ENCODE measurements at places on chromosomes 4 and X.

DNA sequence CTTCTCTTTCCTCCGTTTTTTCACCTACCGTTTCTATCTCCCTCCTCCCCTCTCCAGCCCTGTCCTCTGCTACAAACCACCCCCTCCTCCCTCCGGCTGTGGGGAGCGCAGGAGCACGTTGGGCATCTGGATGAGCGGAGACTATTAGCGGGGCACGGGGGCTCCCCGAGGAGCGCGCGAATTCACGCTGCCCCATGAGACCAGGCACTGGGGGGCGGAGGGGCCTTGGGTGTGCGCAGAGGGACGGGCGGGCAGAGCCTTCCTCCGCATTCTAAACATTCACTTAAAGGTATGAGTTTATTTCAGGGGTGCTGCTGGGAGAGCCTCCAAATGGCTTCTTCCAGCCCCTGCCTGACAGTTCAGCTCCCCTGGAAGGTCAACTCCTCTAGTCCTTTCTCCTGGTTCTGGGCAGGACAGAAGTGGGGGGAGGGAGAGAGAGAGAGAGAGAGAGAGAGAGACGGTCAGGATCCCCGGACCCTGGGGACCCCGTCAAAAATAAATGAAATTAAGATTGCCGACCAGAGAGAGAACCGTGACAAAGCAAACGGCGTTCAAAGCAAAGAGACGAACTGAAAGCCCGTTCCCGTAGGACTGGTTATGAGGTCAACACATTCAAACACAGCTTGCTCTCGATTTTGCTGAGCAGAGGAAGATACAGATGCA is 5.0 kb downstream of the SHOX start:
- DNase-seq: no peak

GRCh38 chrX:34288782-34289181 is 156.7 kb upstream of the FAM47A start:
- DNase-seq: no peak

- no peak for DNase-seq
Observed at GRCh38 chr4:18321956-18322530, 300.5 kb upstream of the LCORL start.

- DNase-seq: no peak
Observed at GRCh38 chr4:13540446-13541175, 3.7 kb downstream of the NKX3-2 start.

DNA sequence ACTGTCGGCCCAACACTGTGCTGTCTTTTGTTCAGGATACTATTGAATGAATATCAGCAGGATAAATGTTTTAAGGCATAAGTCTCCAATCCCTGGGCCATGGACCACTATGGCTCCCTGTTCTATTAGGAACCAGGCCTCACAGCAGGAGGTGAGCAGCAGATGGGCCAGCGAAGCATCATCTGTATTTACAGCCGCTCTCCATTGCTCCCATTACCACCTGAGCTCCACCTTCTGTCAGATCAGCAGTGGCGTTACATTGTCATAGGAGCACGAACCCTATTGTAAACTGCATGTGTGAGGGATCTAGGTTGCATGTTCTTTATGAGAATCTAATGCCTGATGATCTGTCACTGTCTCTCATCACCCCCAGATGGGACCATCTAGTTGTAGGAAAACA is 3.7 kb upstream of the APLN start:
- DNase-seq: no peak

- no peak for DNase-seq
Observed at GRCh38 chr4:140000232-140000631, 153.8 kb downstream of the MAML3 start.

DNA sequence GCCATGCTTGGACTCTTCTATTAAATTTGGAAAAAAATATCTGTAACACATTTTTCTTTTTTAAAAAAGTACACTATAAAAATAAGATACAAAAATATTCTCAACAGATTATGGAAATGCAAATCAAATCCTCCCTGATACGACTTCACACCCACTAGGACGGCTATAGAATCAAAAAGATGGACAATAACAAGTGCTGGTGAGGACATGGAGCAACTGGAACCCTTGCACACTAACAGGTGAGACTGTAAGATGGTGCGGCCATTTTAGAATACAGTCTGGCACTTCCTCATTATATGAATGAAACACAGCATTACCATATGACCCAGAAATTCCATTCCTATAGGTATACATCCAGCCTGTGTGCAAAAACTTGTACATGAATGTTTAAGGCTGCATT is 83.6 kb downstream of the GATB start:
- DNase-seq: no peak

GRCh38 chr4:118799231-118799942 is 36.5 kb downstream of the SEC24D start:
- no peak for DNase-seq

- no peak for DNase-seq
Observed at GRCh38 chrX:68508799-68509198, 9.9 kb downstream of the YIPF6 start.

- peak; percentile 15 for DNase-seq
Observed at GRCh38 chrX:135596495-135596894, 76.0 kb downstream of the INTS6L start.

GRCh38 chr4:72971572-72971971 is 97.9 kb downstream of the COX18 start:
- DNase-seq: no peak

GRCh38 chrX:101602077-101602476 is 15.7 kb downstream of the ARMCX6 start:
- DNase-seq: no peak

GRCh38 chr4:80393970-80394250 is 58.4 kb downstream of the CFAP299 start:
- DNase-seq: no peak

DNA sequence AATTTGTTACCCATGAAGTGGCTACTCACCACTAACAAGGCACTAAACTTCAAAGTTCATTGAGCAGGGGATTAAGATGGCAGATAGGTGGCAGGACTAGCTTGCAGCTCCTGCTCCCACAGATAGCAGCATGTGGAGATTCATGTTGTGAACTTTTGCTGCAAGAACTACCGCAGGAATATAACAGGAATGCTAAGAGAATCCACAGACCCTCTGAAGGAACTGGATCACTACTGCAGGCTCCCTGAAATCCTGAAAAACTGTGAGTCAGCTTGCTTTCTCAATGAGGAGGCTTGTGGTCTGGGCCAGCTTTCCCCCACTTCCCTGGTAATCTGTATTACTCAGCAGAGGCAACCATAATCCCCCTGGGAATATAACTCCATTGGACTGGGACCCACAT is 118.5 kb upstream of the VCX2 start:
- no peak for DNase-seq

GRCh38 chr4:164700471-164700870 is 53.5 kb upstream of the SMIM31 start:
- DNase-seq: peak; percentile 1

DNA sequence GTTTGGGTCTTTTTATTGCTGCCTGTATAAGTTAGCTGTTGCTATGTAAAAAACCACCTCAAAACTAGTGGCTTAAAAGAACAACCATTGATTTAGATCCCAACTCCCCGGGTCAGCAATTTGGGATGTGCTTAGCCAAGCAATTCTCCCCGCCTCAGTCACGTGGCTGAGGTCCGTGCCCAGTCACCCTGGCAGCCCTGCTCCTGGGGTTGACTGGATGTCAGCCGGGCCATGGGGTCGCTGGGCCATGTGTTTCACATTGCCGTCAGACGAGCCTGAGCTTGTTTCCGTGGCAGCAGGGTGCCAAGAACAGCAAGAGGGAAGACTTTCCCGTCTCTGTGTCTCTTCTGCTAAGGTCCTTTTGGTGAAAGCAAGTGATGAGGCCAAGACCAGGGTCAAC is 345.7 kb upstream of the FAT1 start:
- no peak for DNase-seq

DNA sequence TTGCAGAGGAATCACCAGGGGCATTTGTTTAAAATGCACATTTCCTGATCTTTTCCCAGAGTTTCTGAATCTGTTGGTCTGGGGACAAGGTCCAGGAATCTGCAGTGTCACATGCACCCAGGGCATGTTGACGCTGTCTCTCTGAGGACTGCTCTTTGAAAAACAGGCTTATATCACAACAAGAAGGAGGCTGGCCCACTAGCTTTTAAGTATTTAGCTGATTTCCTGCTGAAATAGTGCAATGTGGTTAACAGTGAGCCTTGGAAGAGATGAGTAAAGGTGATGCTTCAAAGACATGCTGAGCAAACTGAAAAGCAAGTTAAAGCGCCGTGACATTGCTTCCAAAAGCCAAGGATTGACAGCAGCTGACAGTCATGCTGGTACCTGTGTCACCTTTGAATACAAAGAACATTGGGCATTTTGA is 18.6 kb upstream of the SEPSECS start:
- DNase-seq: no peak

DNA sequence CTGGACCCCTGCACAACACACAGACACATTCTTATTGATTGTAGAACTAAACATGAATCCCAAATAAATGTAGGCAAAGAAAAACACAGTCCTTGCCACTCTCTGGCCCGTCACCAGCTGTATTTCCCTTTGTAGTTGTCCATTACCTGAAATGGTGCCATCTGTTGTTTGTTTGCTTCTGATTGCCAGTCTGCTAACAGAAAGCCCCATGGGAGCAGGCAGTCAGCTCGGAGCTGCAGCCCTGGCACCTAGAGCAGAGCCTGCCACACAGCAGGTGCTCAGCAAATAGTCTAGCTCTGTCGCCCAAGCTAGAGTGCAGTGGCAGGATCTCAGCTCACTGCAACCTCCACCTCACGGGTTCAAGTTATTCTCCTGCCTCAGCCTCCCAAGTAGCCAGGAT is 28.9 kb downstream of the CPLX1 start:
- peak; percentile 12 for DNase-seq

- DNase-seq: peak; percentile 2
Observed at GRCh38 chrX:103376979-103377324, 614 bp downstream of the BEX3 start.

GRCh38 chr4:30630431-30630830 is 89.7 kb upstream of the PCDH7 start:
- peak; percentile 11 for DNase-seq

DNA sequence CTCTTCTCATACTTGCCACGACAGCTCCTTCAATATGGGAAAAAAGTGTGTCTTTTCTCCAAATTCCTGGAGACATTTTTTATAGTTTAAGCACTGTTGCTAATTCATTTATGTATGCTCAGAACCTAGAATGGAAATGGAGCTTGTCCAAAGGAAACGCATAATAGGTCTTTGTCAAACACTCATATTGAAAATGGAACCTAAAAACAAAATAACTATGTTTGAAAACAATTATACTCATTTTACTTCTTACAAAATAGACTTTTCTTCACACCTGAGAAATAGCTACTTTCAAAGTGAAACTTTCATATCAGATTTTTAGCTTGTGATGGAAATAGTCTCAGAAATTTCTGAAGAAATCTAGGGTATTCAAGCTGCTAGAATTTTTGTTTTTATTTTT is 529.7 kb upstream of the BOD1L1 start:
- no peak for DNase-seq

- no peak for DNase-seq
Observed at GRCh38 chr4:129113919-129114318, 18.0 kb downstream of the C4orf33 start.

DNA sequence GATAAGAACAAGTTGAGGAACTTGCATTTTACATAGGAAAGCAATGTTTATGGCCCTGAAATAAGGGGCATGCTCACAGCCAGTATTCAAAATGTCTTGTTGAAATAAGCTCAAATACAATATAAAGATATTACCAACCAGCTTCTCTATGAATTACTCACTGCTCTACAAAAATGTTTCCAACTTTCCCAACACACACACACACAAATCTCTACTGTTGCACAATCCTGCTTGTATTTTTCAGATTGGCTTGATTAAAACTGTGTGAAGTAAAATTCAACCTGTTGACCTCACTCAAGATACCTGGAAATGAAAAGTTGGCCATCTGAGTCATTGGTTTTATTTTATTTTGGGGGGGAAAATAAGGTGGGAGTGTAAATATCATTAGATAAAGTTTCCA is 128.6 kb downstream of the CHIC2 start:
- DNase-seq: no peak

- DNase-seq: no peak
Observed at GRCh38 chr4:169627307-169627706, 6.9 kb downstream of the CLCN3 start.

GRCh38 chr4:80026100-80026499 is 46.9 kb downstream of the ANTXR2 start:
- no peak for DNase-seq

GRCh38 chrX:7109049-7109531 is 38.4 kb upstream of the STS start:
- DNase-seq: no peak

DNA sequence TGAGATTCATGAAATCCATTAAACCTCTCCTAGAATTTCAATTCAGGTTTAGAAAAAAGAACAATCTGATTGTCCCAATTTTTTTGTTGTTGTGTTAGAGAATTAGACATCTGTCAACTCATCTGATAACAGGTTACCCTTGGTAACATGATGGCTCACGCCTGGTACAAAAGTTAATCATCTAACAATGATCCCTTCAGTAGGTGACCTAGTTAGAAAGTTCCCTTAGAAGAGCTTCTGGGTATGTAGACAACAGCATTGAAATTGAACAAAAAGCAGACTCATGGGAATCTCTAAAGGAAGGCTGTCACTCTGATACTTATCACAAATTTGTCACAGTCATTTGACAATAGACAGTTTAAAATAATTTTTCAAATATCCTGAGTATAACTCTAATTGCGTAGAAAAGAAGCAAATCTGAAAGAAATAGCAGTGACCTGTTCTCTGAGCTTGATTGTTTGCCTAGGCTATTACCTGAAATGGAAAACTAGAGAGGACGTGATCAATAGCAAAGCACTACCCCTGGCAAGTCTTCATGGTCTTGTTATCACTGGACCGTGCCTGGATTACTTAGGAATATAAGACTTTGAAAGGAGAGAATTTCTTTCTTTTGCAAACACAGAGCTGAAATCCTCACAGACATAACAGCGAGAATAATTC is 880.4 kb upstream of the AGA start:
- no peak for DNase-seq

- DNase-seq: no peak
Observed at GRCh38 chrX:12681047-12681446, 110.2 kb upstream of the PRPS2 start.

DNA sequence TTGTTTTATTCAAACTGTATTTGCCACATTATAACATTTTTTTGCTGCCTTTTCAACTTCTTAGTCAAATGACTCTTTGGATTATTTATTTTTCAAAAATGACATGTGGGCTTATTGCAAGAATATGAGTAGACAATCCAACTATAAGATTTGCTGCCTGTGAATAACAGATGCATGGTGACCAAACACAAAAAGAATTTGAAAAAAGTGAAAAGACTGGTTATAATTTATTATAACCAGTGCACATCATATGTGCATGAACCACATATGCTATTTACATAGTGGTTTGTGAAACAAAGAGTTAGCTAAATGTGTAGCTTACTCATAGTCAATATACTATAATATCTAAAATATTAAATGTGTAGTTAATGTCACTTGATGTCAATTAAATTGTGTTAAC is 2086.8 kb downstream of the ARAP2 start:
- no peak for DNase-seq

GRCh38 chr4:163744861-163745260 is 250.4 kb downstream of the TMA16 start:
- DNase-seq: no peak

- DNase-seq: no peak
Observed at GRCh38 chrX:39653691-39654090, 444.1 kb downstream of the BCOR start.

All from NCI-H526 treated with DMSO at 0.1 percent for 48 hours (cell line).